ENCODE measurements at places on chromosomes 6 and 20. TPM values are rescaled to one million over a fixed set of nuclear protein-coding genes. Genes with fewer than 3 reads are reported as not detected.

Gene ZBP1
- 0.26 TPM for total RNA-seq

Gene C6orf141
- 11.4 TPM for total RNA-seq

Gene SIRPB1
- 1.3 TPM for total RNA-seq

Gene TRIM15
- 0.52 TPM for total RNA-seq

Gene PFDN6
- 10.2 TPM for total RNA-seq

Gene EBF4
- 9.6 TPM for total RNA-seq

DNA sequence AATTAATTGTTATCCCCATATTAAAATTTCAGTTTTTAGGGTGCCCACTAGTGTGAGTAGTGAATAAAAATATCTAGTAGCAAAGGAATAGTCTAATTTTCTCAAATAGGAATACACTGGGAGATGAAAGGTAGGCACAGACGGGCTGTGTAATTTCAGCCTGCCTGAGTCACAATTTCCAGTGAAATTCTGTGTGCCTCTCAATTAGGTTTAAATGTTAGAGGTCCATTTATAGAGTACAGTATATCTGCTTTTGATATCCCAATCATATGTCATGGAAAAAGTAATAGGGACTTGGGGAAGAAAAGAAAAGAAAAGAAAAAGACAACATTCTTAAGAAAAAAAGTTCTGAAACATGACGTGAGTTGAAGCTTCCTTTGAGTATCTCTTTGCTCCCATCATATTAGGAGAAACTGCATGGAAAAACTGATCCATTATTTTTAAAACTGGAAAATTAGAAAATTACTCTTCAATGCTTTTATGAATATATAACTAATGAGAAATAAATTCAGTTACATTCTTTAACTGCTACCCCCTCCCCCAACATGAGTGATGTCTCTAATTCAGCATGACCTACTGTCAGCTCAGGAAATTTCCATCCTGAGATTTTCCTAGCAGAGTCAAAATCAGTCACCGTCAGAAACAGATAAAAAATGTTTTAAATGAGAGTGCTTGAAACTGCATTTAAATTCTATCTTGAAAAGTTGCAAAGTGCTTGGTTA lies 473.8 kb upstream of the HSF2 start:
- H3K27me3 ChIP-seq = no peaks in the 10 kb centered on the region
- DNase-seq = no peak
- H3K4me1 ChIP-seq = no peaks in the 10 kb centered on the region
- no peak overlapping the region for H3K4me3 ChIP-seq

- no peaks in the 10 kb centered on the region for H3K4me1 ChIP-seq
- DNase-seq = no peak
- no peak overlapping the region for H3K4me3 ChIP-seq
- H3K27me3 ChIP-seq = no peaks in the 10 kb centered on the region
- H3K36me3 ChIP-seq = no peaks in the 10 kb centered on the region
- H3K27ac ChIP-seq = no peak overlapping the region
Observed at GRCh38 chr6:170006900-170007467, 255.6 kb downstream of the ERMARD start.

DNA sequence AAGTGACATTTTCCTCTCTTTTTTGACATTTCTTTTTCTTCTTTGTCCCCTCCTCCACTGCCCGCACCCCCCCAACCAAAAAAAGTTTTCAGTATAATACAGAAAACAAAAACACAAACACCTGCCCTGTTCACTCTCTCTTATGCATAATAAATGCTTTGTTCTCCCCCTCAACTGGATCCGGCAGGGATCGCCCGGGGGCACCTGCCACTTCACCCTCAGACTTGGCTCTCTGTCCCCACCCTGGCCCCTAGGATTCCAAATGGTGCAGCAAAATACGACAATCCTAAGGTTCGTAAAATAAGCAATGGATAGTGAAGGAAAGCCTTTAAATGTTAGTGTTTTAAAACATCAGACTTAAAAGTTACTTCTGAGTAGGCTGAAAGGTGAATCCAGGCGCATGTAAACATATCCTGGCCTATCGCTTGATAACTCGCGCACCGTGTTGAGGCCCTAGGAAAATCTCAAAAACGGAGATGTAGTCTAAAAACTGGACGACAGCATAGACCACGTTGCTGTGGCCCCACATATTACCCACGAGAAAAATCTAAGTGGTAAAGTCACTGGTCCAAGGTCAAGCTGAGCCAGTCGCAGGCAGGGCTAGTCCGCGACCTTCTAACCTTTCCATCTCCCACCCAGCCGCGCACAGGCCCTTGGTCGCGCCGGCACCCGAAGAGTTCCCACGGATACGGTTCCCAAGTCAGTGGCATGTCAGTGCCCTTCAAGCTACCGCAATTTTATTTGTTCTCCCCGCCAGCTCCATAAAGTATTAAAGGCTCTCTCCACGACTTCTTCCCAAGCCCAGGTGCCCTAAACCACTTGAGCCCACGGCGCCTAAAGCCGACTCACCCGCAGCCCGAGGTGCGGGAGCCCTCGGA lies 130.8 kb downstream of the OGFRL1 start:
- H3K4me3 ChIP-seq = peak overlapping the region; percentile 89
- H3K27me3 ChIP-seq = no peaks in the 10 kb centered on the region
- peak; percentile 22 for DNase-seq
- peaks cover 8% of the 10 kb centered on the region for H3K36me3 ChIP-seq

DNA sequence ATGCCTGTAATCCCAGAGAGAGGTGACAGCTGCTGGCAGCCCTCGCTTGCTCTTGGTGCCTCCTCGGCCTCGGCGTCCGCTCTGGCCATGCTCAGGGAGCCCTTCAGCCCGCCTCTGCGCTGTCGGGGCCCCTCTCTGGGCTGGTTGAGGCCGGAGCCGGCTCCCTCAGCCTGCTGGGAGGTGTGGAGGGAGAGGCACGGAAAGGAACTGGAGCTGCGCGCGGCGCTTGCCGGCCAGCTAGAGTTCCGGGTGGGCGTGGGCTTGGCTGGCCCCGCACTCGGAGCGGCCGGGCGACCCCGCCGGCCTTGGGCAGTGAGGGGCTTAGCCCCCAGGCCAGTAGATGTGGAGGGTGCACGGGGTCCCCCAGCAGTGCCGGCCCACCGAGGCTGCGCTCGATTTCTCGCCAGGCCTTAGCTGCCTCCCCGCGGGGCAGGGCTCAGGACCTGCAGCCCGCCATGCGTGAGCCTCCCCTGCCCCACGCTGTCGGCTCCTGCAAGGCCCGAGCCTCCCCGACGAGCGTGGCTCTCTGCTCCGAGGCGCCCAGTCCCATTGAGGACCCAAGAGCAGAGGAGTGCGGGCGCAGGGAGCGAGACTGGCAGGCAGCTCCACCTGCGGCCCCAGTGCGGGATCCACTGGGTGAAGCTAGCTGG lies 34.6 kb downstream of the C6orf52 start:
- no peak overlapping the region for H3K4me3 ChIP-seq
- H3K27ac ChIP-seq = no peak overlapping the region
- no peaks in the 10 kb centered on the region for H3K4me1 ChIP-seq
- peak; percentile 16 for DNase-seq
- H3K36me3 ChIP-seq = no peaks in the 10 kb centered on the region

DNA sequence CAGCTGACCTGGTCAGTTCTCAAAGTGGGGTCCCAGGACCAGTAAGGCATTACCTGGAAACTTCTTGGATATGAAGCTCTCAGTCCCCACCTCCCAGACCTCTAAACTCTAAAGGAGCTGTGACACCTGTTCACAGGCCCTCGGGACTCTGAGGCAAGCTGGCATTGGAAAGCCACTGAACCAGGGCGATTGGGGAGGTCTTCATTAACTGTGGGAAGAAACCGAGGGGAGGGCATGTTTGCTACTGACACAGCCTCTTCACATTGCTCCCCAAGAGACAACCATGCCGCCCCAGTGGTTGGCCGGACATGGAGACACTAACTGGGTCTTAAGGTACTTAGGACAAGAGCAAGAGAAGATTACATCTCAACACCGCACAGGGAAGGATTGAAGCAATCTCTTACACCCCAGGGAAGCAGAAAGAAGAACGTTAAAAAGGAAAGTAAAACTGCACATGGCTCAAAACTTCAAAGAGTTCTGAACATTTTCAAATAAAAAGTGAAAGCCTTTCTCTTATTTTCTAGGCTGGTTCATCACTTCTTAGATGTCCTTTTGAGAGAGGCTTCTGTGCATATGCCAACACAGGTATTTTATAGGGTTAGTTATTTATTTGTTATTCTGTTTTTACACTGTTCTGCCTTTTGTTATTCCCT lies 210.0 kb upstream of the CST7 start:
- H3K27ac ChIP-seq = no peak overlapping the region
- H3K36me3 ChIP-seq = no peaks in the 10 kb centered on the region
- no peak overlapping the region for H3K4me3 ChIP-seq
- no peak for DNase-seq
- no peaks in the 10 kb centered on the region for H3K27me3 ChIP-seq

DNA sequence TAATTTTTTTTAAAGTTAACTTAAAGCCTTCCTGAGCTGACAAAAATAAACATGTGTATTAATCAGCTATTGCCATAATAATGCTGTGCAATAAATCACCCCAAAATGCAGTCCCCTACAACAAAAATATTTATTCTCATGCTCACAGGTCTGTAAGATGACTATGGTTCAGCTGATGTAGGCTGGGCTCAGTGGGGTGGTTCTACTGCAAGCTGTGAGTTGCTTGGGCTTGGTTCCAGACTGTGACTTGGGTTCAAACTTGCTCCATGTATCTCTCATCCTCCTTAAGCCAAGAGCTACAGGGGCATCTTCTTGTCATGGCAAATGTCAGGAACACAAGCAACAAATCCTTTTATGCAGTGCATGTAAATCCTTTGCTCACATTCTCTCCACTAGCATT lies 644.3 kb downstream of the KIF16B start:
- no peaks in the 10 kb centered on the region for H3K36me3 ChIP-seq
- no peak overlapping the region for H3K27ac ChIP-seq

DNA sequence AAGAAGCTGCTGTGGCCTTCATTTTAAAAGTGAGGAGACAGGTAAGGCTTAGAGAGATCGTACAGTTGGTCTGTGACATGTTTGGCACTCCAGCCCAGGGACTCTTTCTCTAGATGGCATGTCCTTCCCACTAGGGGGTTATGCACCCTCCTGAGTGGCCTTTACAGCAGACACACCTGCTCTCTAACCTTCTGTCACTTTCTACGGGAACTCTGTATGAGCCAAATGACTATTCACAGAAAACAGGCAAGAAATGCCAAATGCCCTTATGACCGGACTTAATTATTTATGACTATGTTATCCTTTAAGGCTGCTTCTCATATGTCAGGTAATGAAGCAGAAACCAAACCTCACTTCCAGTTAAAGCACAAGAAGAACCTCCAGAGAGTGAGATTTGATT lies 91.2 kb downstream of the MAP3K5 start:
- H3K4me1 ChIP-seq = peaks cover 53% of the 10 kb centered on the region
- no peaks in the 10 kb centered on the region for H3K27me3 ChIP-seq
- peak overlapping the region; percentile 51 for H3K27ac ChIP-seq
- DNase-seq = no peak
- H3K36me3 ChIP-seq = no peaks in the 10 kb centered on the region

Measured in body of pancreas (tissue), 4 donors.